SK-N-MC (cell line): ENCODE measurements at places on chromosomes 6 and 20.

- no peak for DNase-seq
Measured at GRCh38 chr6:156585859-156586258, 191.3 kb upstream of the ARID1B start.

GRCh38 chr20:53343448-53343847 is 250.2 kb downstream of the ZNF217 start:
- DNase-seq, result no peak

DNA sequence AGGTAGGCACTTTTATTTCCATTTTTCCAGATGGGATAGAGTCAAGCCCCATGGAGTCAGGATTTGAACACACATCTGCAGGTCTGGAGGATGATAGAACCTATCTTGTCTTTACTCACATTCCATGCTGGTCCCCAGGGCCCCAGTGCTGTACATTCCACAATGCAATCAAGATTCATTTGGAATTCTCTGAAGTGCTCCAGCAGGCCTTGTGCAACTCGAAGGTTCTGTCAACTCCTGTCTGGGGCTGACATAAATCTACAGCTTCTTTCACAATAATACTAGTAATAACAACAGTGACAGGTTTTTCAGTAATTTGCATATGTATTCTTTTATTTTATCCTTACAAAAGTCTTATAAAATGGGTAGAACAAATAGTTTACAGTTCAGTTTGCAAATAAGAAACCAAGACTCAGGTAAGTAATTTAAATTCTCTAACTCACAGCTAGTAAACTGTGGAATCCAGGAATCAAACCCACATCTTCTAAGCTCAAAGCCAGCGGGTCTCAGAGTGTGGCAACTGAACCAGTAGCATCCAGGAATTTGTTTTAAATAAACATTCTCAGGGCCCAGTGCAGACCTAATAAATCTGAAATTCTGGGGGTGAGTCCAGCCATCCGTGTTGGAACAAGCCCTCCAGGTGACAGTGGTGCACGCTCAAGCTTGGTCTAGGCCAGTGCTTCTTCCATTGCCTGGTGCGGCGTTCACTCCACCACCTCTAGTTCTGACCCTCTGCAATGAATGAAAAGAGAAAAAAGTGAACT is 137.0 kb upstream of the TNFAIP3 start:
- no peak for DNase-seq

- DNase-seq, result no peak
Measured at GRCh38 chr6:136494710-136495109, 55.5 kb downstream of the MAP7 start.

- no peak for DNase-seq
Measured at GRCh38 chr6:101522254-101522653, 128.7 kb downstream of the GRIK2 start.

- DNase-seq, result no peak
Measured at GRCh38 chr20:34997131-34997561, 41.5 kb downstream of the MYH7B start.

DNA sequence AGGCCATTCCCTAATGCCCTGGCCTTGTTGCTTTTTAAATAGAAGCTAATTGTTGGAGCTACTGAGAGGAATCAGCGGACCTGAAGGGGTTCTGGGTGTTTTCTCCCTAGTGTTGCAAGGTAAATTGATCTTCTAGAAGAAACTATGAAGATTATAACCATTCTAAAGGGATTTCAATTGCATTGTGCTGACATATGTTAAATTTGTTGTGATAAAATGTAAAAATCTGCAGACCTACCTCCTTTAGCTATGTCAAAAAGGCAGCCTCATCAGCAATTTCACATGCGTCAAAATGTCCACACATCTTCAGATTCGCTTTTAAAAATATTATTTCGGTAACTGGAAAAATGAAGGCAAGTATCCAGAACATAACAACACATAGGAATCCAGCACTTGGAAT is 44.4 kb downstream of the IYD start:
- no peak for DNase-seq

GRCh38 chr6:129766959-129767728 is 57.2 kb upstream of the ARHGAP18 start:
- DNase-seq, result no peak

DNA sequence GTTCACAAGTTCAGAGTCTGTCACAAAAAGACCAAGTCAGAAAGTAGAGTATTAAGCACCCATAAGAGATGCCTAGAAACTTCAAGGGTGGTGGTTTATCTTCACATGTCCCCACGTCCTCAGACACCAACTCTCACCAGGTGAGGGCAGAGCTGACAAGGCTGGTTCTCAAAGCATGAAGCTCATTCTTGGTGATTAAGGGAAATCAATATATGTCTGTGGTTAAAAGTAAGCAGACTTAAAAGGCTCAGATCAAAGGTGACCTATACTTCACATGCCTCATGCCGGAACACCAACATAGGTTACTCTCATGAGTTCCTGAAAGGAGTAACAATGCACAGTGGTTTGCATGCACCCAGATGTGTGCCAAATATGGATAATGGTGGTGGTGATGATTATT is 27.0 kb downstream of the IL17A start:
- DNase-seq, result no peak

DNA sequence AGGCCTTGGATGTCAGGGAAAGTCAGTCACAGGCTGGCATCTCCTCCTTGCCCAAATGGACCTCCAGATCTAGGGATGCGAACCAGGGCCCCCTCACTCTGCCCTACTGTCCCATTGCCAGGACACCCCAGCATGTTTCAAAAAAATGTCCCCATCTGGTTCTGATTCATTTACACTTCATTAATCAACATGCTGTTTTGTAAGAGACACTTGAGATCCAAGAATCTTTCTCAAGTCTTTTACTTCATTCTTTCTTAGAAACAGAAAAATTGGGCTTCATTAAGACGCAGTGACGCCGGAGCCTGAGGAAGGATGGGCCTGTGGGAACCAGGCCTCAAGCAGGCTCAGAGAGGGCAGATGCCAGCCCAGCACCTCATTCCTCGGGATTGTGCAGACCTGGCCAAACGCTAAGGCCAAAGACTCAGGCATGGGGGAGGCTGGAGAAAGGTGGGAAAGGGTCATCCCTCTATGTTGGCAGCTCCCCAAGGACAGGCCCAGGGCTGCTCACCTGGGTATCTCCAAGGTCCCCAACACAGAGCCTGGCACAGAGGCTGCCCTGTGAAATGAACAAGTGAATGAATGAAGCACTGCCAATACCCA is 3.8 kb downstream of the RSPO4 start:
- DNase-seq, result no peak

GRCh38 chr6:37239526-37239925 is 18.0 kb upstream of the TBC1D22B start:
- no peak for DNase-seq
